Articular chondrocyte of knee joint (primary cell): ENCODE measurements at places on chromosomes 4 and X. TPM values are rescaled to one million over a fixed set of nuclear protein-coding genes. Genes with fewer than 3 reads are reported as not detected.

SUPT20HL2 gene
- total RNA-seq, result 0.11 TPM in 1 of 2 replicates, not detected in the other

MAOB gene
- total RNA-seq, result 3.5 and 3.8 TPM in 2 replicates

PDLIM5 gene
- total RNA-seq, result 362 and 550 TPM in 2 replicates

SRPK3 gene
- 0.65 TPM in 2 replicates for total RNA-seq
